ENCODE measurements at places on chromosomes 3 and 15.

DNA sequence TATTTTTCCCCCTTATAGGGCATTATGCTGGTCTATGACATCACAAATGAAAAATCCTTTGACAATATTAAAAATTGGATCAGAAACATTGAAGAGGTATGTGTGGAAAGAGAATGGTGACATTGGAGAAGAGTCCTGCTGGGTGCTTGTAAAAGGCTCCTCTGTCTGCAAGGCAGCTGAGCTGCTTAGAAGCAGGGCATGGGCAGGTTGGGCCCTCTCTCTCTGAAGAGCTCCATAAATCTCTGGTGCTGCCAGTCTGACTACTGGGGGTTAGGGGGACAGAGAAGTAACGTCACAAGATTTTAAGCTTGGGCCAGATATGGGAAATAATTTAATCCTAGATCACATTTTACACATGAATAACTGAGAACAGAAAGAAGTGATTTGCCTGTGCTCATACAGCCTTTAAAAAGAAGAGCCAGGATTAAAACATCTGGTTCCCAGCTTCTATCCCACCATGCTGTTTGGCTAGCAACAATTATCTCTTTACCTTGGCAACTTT is 21.9 kb upstream of the APH1B start:
- no peak for DNase-seq

DNA sequence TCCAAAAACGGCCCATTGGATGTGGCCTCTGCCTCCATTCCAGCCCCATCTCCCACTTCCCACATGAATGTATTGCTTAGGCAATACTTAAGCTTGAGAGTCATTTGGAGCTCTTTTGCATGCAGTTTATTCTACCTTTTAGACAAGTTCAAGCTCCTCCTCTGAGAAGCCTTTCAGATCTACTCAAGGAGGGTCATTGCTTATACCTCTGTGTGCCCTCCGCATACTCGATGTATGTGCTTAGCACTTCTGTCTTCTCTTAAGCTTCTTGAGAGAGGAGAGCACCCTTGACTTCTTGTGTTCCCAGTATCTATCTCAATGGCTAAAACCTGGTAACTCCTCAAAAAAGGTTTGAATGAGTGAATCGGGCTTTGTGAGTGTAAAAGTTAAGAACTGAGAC is 6.6 kb upstream of the UBE3A start:
- DNase-seq, result no peak

- DNase-seq, result no peak
Observed at GRCh38 chr3:16063603-16064002, 110.9 kb upstream of the GALNT15 start.

DNA sequence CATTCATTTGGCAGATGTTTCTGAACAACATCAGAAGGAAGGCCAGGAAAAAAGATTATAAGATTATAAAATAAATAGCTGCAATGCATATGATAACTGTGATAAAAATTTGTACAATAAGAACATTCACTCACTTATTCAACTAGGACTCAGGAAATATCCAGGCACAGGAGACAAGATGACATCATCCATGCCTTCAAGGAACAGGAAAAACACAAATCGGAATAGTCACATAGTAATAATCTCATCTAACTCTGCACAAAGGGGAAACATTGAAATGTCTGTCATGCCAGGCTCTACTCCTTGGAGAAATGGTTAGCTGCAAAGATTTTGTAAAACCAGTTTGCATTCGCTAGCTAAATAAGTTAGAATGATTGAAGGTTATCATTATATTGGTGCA is 233.5 kb upstream of the AGTR1 start:
- DNase-seq, result no peak

DNA sequence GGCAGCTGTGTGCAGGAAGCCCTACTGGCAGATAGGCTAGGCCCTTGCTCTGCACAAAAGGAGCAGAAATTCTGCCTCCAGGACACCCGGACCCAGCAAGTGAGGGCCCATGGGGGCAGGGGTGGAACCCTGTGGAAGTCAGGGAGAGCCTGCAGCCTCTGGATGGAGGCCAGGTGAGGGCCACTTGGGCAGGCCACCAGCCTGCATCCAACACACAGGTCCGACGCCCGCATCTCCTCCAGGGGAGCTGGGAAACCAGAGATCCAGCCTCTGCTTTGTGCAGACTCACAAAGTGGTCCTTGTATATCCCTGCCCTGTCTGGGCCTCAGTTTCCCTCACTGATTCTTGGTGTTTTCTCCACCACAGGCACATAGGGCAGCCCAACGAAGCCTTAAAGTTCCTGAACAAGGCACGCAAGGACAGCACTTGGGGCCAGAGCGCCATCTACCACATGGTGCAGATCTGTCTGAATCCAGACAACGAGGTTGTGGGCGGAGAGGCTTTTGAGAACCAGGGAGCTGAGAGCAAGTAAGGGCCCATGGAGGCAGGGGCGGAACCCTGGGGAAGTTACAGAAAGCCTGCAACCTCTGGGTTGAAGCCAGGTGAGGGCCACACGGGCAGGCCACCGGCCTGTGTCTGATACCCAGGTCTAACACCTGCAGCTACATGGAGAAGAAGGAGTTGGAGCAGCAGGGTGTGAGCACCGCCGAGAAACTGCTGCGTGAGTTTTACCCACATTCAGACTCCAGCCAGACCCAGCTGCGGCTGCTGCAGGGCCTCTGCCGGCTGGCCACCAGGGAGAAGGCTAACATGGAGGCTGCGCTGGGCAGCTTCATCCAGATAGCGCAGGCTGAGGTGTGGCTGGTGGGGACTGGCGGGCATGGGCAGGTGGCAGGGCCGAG is 16.6 kb downstream of the CSRNP1 start:
- no peak for DNase-seq

- DNase-seq, result no peak
Observed at GRCh38 chr15:78617076-78617475, 3.7 kb downstream of the CHRNA3 start.

DNA sequence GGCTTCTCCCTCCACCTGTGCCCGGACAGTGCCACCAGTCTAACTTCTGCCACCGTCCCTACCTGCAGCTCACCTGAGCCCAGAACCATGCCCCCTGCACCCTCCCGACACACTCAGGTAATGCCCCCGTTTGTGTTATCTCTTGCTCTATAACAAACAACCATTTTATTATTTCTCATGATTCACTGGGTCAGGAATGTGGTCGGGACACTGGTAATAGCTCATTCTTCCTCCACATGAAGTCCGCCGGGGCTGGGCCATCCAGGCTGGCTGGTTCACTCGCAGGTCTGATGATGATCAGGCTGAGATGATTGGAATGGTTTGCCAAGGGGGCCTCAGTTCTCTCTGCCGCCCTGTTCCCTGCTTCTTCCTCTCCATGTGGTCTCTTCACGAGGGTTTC is 20.3 kb upstream of the NR2E3 start:
- DNase-seq, result no peak

- no peak for DNase-seq
Observed at GRCh38 chr3:171790574-171790897, 19.7 kb downstream of the PLD1 start.

GRCh38 chr3:147977001-147977400 is 567.8 kb downstream of the ZIC1 start:
- DNase-seq, result no peak

DNA sequence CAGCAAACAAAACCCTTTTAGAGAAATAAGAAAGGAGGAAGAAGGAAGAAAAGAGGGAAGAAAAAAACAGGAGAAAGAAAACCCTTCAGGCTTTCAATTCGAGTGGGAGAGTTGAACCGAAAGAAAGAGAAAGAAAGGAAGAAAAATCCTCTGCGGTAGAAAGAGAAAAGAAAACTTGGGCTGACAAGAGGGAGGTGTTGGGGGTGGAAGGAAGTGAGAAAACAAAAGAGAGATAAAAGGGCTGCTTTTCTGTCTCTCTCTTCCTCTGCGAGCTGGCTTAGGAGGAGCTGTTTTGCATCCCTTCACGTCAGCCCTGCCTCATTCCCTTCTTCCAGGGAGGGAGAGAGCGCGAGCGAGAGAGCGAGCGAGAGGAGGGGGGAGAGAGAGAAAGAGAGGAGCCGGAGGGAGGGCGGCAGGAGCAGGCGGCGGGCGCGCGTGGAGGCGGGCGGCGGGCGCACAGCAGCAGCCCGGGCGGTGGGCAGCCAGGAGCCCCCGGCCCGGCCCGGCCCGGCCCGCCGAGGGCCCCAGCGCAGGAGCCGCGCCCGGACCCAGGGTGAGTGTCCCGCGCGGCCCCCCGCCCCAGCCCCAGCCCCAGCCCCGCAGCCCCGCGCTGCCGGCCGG is at the start of gene ZNF710:
Gene ZNF710 (plus strand): TSS at position 263 of the 621 bp plus-strand sequence. CDS start 65,814 bp downstream, outside the sequence.
- peak; percentile 22 for DNase-seq

DNA sequence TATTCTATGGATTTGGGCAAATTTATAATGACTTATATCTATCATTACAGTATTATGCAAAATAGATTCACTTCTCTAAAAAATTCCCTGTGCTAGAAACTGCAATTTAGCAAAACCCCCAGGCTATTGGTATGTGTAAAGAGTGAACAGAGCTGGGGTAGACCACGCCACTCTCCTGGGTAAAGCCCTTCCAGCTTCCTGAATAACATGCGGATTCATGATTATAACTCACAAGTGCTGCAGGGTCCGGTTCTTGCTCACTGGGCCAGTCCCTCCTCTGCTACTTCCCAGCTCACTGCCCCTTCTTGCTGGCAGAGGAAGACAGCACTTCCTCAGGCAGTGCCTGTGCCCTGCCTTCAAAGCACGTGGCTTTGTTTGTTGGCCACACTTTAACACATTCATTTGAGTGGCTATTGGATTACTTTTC is 4.1 kb downstream of the CD80 start:
- DNase-seq, result no peak

GRCh38 chr3:102102394-102102793 is 253.1 kb downstream of the NFKBIZ start:
- DNase-seq, result no peak

GRCh38 chr3:99934975-99935797 is 117.5 kb downstream of the CMSS1 start:
- DNase-seq, result no peak

DNA sequence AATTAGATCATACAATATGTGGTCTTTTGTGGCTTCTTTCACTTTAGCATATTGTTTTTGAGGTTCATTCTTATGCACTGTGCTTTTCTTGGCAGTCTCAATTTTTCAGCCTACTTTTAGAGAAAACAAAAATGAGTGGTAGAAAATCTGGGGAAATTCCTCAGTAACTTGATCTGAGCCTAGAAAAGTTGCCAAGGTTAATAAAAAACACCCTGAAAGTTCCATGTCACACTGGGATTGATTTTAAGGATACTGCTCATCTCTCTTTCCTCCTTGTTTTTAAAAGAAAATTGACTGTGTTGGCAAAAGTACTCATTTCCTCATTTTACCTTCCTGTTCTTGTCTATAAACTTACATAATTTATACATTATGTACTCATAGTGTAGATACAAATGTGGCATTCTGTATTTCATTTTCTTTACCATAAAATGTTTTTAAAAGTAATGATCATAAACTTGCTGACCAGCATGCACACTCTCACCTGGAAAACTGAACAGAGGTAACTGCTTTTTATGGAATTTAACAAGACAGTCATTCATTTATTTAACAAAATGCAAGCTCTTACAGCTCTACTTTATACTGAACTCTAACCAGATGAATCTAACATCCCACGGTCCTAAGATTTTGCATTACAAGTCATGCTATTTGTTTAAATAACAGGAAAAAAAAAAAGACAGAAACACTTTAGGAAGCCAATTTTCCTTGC is 28.6 kb upstream of the SH3BP5 start:
- DNase-seq, result no peak

DNA sequence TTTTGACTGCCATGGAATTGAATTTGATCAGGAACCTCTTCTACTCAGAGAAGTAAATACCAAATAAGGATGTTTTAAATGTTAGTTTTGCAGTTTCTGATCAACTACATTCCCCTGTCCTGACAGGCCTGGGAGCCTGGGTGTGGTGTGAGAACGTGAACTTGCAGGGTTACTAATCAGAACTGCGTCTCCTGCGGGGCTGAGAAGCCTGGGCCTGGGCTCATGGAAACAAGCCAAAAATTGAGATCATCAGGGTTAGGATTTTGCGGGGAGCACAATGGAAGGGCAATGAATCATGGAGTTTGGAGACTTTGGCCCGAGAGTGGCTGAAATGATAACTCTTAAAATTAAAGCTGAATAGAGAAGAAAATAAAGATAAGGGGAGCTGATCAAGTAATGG is 47.8 kb upstream of the C3orf70 start:
- no peak for DNase-seq

DNA sequence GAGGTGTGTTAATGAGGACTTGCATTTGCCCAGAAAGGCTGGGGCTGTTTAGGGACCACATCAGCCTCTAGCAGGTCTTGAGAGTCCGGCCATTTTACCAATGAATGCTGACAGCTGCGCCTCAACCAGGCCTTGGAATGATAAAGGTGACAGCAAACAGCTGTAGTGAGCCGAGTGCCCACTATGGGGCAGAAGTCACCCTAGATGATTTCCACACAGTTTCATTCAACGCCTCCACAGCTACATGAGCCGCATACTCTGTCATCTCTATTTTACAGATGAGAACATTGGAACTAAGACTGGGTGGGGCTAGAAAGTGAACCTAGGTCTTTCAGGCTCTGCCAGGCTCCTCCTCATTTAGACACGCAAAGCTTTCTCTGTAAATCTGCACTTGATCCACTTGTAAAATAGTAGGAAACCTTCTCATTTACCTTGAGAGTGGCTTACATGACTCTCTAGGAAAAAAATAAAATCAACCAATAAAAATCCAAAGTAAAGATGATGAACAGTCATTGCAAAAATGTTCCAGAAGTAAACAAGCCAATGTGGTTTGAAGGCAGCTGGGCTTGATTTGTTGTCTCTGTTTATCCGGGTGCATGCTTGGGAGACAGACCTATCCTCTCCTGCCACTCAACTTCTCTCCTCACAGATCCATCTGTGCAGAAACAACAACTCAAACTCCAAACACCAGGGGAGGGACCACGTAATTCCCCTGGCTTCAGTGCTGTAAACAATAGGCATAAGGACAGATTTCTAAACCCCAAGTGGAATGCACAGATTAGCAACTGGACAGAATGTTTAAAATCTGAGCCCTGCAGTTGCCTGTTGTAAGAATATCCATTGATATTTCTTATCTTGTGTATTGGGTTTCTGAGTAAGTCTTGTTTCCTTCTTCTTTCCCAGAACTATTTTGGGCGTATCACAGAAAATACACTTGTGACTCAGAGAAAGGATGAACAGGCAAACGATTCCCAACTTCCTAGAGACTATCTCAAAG is 31.5 kb upstream of the LDHAL6B start:
- peak; percentile 25 for DNase-seq

DNA sequence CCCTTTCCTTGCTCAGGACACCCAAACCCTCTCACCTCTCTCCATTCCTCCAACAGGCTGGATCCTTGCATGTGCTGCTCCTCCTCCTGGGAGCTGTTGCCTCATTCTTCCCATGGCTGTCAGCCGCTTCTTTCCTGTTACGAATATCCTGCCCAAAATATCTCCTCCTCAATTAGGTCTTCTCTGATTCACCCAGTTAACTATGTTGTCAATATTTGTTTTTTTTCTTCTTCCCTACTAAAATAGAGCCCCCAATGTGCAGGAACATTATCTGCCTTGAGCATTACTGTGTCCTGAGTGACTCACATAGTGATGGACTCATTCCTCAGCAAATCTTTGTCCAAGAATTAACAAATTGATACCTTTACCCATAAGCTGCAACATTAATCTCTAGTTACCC is 357.2 kb downstream of the CLSTN2 start:
- no peak for DNase-seq

All from stimulated activated CD4-positive, alpha-beta T cell treated with anti-CD3 and anti-CD28 coated beads, Interleukin-12 subunit alpha, Interleukin-12 subunit beta, amount 100 ng/mL, for 4 hours (primary cell).